Hematopoietic multipotent progenitor cell treated with erythropoietin and hydrocortisone succinate and interleukin-3 and kit ligand, for 17 days (in vitro differentiated cells): ENCODE measurements at places on chromosomes 4 and X.

DNA sequence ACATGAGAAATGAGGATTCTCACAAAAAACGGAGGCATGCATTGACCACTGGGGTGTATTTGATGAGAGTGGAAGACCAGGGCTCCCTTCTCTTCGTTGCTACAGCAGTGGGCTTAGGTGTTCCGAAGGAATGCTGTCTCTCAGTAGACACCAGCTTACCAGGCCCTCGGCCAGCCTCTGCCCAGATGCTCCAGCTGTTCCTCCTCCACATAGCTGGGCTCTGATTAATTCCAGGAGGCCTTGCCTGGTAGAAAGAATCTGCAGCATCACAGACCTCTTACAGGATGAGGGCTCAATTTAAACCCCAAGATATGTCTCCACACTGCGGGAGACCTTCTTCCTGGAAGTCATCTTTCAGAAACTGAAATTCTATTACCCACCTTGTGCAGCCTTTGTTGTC lies 346.6 kb upstream of the TENM3 start:
- DNase-seq, result no peak

GRCh38 chr4:104502471-104502870 lies 7.8 kb upstream of the CXXC4 start:
- DNase-seq, result no peak

GRCh38 chr4:185237175-185237574 lies 27.8 kb downstream of the SNX25 start:
- no peak for DNase-seq

GRCh38 chrX:153687121-153688039 lies at the start of gene SLC6A8:
Gene SLC6A8, plus strand, starts transcription at chrX:153687926. Its CDS starts 649 bp downstream, at chrX:153688575.
- DNase-seq, result peak; percentile 80

DNA sequence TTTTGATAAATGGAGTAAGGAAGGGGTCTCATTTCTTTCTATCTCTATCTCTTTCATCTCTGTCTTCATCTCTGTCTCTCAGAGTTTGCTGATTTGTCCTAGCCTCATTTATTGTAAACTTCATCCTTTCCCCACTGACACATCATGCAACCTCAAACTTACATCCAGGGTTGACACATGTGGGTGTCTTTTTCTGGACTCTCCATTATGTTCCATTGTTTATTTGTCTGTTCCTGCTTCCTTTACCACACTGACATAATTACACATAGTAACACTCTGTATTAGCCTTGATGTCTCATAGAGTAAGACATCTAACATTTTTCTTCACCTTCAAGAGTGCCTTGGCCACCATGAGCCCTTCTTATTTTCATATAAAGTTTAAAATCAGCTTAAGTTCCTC lies 8.1 kb upstream of the SRD5A3 start:
- DNase-seq, result no peak

DNA sequence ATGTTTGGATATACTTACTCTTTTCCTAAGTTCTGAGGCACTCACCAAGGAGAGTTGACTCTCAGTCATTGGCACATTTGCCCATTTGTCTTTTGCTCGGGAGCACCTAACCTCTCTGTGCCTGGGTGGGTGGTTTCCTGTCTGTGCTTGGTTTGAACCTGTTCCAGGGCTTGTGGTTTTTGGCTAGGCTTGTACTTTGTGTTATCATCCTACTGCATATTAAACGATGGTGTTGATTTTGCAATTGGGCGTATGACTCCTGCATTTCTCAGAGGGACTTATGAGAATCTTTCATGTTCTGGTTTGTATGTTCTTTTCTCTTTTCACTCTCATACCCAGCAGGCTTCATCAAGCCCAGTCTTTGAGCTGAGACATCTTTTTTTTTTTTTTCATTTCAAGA lies 161.7 kb downstream of the BTC start:
- no peak for DNase-seq

GRCh38 chrX:88416002-88416401 lies 331.0 kb upstream of the CPXCR1 start:
- DNase-seq, result no peak

DNA sequence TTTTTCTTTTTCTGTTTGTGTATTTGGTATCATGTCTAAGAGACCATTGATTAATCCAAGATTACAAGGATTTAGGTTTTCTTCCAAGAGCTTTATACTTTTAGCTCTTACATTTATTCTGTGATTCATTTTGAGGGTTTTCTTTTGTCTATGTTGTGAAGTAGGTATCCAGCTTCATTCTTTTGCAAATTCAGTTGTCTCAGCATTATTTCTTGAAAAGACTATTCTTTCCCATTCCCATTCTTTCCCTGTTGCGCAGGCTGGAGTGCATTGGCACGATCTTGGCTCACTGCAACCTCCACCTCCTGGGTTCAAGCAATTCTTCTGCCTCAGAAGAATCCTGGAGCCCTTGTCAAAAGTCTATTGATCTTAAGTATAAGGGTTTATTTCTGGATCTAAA lies 164.9 kb downstream of the NAA11 start:
- no peak for DNase-seq

DNA sequence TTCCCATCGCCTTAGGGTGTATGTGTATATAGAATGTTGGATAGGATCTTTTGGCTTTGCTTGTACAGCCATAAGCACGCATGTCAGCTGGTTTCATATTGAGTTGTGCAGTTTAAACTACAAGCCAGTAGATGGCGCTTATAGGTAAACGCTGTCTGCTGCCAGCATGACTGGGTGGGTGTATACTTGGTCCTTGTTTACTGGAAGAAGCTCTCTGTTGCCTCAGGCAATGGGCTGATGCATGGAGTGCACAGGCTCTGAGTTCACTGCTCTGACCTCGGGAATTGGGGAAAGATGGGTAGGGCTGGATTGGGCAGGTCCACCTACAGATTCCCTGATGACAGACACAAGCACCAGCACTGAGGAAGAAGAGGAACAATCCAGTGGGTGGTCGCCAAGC lies 831.5 kb downstream of the STIM2 start:
- no peak for DNase-seq

GRCh38 chr4:68062501-68062900 lies 67.2 kb downstream of the TMPRSS11F start:
- no peak for DNase-seq

DNA sequence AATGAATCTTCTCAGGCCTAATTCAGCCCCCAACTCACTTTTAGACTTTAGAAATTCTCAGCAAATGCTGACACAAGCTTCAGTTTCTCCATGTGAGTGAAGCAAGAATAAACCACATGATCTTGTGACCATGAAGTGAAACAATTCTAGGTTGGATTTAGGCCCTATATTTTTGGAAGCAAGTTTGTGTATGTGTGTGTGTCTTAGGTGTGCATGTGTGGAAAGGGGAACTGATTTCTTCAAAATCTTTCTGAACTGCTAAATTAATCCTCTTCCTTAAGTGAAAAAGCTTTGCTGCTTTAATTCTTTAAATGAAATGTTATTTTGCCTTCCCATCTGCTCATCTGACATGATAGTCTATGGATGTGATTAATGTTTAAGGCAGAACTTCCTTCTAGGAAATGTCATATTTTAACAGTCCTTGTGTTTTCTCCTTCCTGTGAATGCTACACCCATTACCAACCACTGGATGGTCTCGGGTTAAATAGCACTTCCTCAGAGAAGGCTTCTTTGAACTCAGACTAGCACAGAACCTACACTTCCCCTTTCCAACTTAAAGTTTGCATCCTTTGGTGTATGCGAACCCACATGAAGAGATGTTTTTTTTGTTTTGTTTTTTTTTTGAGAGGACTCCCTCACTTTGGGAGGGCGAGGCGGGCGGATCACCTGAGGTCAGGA lies 1.2 kb upstream of the TMEM144 start:
- DNase-seq, result no peak

- DNase-seq, result no peak
Observed at GRCh38 chrX:18549643-18550042, 122.3 kb downstream of the RS1 start.

DNA sequence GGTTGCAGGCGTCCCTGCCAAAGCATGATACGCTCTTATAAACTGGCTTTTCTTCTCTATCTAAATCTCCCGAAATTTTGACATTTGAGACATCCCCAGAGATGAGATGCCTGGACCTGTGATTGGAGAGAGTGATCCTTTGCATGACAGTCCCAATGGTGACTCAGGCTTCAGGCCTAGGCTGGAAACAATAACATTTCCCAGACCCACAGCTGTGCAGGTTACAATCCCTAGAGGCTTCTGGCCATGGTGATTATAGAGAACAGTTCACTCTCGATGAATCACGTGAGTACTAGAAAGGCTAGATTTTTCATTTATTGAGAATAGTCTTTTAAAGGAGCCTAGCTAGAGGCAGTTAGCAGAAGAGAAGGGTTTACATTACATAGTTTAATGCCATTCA lies 75.9 kb downstream of the SPATA18 start:
- DNase-seq, result no peak

DNA sequence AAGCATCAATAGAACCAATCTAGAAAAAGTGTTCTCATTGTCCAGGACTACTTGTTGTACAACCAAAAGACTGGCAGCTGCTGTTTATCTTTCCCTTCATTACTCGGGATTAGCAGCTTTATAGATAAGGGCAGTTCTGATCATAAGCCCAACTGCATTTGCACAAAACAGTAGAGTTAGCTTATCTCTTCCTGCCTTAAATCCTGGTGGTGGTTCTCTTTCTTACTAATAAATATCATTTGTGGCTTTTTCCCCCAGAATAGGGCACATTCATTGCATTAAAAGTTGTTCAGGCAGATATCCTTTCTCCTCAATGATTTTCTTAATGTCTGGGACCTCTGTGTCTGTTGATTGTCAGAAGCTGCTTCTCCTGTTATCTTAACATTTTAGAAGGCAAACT lies 20.2 kb upstream of the RRAGB start:
- no peak for DNase-seq

- DNase-seq, result no peak
Observed at GRCh38 chr4:152983221-152983620, 47.1 kb downstream of the FHDC1 start.

DNA sequence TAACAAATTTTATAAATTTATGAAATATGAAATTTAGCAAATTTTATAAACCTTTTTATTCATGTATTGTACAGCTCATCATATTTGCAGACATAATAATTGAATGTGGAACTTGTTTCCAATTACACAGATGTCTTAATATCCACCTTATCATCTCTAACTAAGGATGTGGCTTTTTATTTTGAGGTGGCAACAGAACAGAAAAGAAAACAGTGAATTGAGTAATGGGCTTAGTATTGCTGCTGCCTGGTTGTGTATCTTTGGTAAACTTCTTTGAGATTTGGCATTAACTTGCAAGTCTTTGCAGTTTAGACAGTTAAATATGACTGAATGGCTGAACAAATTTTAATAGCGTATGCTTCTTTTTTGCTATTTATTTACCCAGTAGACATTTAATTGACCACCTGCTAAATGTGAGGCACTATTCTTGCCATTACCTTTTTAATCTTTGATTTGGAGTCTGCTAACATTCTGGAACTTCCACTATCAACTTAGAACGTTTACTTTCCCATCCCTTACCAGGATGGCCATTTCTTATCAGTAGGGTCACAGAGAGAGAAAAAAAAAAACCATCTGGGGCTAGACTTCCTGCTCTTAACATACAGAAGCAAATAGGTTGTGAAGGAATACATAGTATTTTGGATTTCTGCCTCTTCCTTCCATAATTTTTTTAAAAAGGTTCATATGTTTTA lies 44.8 kb downstream of the CLCN3 start:
- DNase-seq, result peak; percentile 84

DNA sequence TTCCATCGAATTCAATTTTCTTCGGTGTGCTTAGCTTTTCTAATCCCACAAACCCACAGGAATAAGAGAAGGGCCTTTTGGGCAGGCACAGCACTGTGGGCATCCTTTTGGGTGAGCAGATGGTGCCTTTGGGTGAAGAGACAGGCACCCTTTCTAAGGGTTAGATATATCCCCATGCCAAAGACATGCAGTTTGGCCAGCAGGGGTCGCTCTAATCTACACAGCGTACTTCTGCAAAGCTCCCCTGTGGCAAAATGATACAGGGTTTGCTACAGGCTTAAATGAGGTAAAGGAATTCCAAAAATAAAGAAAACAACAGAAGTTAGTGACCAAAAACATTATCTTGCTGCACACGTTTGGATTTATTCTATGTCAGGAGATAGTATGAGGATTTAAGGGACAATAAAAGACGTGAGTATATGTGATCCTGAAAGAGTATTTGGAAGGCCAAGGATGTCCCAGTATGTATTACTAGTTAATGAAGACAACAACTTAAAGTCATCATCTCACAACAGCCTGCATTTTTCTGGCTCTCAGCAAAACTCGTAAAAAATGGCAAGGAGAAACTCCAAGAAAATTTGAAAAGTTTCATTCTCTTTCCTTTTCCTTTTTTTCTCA lies 49.5 kb downstream of the PHEX start:
- peak; percentile 33 for DNase-seq

- DNase-seq, result no peak
Observed at GRCh38 chr4:37674439-37674838, 11.7 kb downstream of the RELL1 start.

DNA sequence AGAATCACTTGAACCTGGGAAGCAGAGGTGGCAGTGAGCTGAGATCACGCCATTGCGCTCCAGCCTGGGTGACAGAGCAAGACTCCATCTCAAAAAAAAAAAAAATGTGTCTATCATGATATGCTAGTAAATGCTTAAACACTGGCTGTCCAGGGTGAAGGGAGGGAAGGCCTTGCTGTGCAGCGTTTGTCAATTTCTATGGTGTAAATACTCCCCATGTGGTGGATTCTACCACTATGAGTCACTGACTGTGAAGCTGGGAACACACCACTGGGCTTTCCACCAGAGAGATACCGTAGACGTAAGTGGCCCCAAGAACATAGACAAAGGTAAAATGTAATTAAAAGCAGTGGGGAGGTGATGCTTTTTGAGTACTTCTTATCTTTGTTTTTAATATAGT lies 51.3 kb upstream of the LEF1 start:
- DNase-seq, result no peak
